Breast epithelium (tissue), 4 donors: ENCODE measurements at places on chromosomes 5 and 9. TPM values are rescaled to one million over a fixed set of nuclear protein-coding genes. Genes with fewer than 3 reads are reported as not detected.

GRCh38 chr9:135103931-135104639 is 16.6 kb downstream of the OLFM1 start:
- no peaks in the 10 kb centered on the region for H3K27me3 ChIP-seq
- H3K27ac ChIP-seq, result no peak overlapping the region
- H3K36me3 ChIP-seq, result no peaks in the 10 kb centered on the region

Gene NNT
- 39.2 TPM for total RNA-seq

DNA sequence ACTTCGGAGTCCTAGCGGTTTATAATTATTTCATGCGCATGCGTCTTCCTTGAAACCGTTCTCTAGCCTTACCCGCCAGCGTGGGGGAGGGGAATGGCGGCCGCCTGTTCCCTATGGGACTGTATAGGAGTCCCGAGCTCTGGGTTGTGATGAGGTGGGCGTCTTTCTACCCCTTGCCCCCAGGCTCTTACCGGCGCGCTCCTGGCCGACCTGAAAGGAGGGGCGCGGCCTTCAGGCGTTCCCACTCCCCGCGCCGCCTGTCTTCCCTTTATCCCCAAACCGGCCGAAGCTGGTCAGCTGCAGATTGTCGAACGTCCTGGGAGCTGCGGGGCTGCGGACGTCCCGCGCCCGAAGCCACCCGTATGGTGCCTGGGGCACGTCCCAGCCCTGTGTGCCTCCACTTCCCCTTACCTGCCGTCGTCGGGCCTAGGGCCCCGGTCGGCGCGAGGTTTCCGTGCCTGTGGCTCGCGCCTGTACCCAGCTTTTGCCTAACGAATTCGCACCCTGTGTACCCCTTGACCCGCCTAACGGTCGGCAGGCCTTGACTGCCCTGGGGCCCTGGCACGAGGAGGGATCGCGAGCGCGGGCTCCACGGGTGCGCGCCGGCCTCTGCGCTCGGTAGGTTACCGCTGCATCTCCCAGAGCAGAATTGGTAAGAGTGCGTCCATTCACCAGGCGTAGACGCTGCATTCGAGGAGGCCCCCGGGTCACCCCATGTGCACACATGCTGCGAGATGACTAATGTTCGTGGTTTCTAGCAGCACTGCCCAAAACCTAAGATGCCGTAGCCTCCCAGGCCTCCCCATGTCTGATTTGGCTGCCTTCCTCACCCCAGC is 653 bp upstream of the HNRNPH1 start:
- H3K27me3 ChIP-seq, result no peaks in the 10 kb centered on the region
- H3K36me3 ChIP-seq, result no peaks in the 10 kb centered on the region
- DNase-seq, result peak; percentile 36
- peak overlapping the region; percentile 100 for H3K4me3 ChIP-seq
- peaks cover 28% of the 10 kb centered on the region for H3K4me1 ChIP-seq

- H3K4me1 ChIP-seq, result no peaks in the 10 kb centered on the region
- H3K36me3 ChIP-seq, result no peaks in the 10 kb centered on the region
- DNase-seq, result no peak
- no peak overlapping the region for H3K27ac ChIP-seq
These were observed 41.8 kb downstream of the MEF2C start for GRCh38 chr5:88841212-88841611.

DNA sequence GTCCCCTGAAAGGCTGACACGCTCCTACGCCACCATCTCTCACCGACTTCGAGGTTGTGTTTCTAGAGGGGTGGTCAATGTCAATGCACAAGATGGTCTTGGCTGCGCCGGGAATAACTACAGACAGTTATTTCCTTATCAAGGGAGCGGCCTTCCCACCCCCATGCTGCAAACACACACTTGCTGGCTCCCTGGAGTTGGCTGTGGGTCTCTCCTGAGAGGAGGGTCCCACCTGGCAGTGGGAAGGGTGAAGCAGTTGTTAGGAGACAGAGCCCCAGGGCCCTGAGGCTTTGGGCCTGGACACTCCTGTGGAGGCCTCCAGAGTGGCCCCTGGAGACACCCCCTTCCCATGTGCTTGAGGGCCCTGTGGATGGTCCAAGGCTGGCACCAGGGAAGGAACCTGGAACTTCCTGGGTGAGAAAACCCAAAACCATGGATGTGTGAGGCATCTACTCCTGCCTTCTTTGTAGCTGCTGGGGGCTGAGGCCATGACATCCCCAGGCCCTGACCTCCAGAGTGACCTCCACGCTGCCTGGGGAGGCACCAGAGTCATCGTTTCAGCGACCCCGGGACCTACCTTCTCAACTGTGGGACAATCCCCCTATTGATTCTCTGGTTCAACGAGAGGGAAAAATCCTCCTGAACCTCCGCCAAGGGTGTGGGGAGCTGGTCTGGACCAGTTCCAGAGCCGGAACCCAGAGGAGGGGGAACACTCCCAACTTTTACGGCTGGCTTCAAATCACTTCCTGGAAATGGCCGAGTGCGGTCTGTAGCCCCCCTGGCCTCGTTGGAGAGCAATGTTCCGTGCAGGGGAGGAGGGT is 101.1 kb upstream of the COL5A1 start:
- H3K27ac ChIP-seq, result no peak overlapping the region
- no peak for DNase-seq
- H3K4me3 ChIP-seq, result no peak overlapping the region
- no peaks in the 10 kb centered on the region for H3K4me1 ChIP-seq
- H3K36me3 ChIP-seq, result no peaks in the 10 kb centered on the region
- H3K27me3 ChIP-seq, result no peaks in the 10 kb centered on the region

DNA sequence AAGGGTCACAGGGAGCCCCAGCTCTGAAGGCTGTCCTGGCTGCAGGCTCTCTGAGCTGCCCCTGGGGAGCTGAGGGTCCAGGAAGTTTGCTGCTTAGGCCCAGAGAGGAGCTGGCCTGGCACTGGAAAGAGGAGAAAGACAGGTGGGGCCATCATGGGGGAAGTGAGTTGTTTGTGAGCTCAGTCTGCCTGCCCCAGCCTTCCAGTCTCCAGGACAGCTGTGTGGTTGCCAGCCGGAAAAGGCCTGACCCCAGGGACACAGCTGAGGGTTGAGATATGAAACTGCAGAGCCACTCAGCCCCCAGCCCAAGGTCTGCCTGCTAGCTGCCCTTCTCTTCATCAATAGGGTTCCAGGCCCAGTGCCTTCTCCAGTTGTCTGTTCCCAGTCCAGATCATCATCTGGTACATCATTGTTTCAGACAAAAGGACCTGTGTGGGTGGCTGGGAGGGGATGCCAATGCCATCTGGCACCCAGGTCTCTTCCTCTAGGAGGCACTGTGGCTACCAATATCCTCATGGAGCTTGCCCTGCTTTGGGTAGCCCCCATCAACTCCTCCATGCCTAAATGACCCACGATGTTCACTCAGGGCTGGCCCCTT is 4.3 kb upstream of the DDX41 start:
- no peak for DNase-seq
- H3K27me3 ChIP-seq, result no peaks in the 10 kb centered on the region
- H3K27ac ChIP-seq, result no peak overlapping the region
- no peak overlapping the region for H3K4me3 ChIP-seq

Gene RXFP3
- not detected for total RNA-seq

DNA sequence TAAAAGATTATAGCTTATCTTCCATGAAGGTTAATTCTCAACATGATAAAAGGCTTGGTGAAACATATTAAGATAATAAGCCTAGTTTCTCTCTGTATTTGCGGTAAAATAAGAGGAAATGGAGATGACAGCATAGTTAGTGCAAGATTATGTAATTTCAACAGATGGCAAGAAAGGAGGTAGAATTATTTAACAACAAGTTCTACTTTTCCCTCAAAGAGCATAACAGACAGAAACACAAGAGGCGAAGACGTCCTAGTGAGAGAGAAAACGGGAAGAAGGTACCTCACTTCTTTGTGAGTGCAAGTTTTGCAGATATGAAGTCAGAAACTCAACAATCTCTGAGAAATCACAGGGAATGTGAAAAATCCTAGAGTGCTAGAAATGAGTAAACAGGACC is 144.8 kb upstream of the ADCY2 start:
- DNase-seq, result no peak
- no peaks in the 10 kb centered on the region for H3K36me3 ChIP-seq
- no peaks in the 10 kb centered on the region for H3K27me3 ChIP-seq
- H3K4me1 ChIP-seq, result no peaks in the 10 kb centered on the region
- H3K4me3 ChIP-seq, result no peak overlapping the region
